Activated naive CD4-positive, alpha-beta T cell (primary cell): ENCODE measurements at places on chromosomes 3 and 15.

DNA sequence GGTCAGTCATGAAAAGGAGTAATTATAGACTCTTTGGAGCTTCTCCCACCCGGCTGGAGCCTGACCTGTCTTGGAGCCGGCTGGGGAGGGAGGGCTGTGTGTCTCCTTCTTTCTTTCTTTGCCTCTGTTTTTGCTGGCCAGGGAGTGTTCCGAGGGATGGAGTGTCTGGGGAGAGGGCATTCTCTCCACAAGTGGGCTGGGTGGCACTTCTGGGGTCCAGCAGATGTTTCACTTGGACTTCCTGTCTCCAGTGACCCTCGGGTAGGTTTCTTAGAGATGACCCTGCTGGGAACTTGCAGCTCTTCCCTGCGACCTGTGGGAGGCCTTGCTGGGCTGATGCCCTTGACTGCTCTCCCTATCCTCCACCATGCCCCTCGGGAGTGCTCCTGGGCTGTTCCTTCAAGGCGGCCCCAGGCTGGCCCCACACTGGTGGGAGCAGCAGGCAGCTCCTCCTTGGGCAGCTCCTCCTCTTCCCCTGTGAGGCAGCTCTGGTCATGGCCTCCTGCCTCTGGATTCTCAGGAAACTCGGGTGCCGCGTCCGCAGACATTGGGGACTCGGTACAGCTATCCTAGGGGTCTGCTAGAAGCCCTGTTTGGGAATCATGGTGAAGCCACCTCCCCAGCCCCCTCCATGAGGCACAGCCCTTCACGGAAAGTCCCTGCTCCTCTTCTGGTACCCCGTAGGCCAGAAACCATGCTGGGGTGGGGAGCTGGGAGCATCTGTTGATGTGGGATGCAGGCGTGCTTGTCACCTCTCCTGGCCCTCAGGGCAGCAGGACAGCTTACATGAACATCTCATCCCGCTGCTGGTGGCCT, 44.9 kb downstream of the APBA2 start:
- DNase-seq, result no peak

DNA sequence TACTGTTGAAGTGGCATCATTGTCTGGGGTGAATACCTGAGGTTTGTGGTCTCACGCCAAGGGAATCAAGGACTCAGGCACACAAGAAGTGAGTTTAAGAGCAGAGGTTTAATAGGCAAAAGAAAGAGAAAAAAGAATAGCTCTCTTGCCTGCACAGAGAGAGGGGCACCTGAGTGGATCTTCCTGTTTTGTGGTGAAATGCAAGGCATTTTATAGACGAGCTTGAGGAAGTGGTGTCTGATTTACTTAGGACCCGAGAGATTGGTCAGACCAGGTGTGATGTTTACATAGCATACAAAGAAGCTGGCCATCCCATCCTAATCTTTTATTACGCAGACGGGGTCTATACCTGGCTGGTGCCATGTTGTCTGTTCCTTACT, 13.2 kb downstream of the CCR5 start:
- no peak for DNase-seq

- DNase-seq, result no peak
Observed at GRCh38 chr3:194089357-194090177, 46.4 kb upstream of the HES1 start.

DNA sequence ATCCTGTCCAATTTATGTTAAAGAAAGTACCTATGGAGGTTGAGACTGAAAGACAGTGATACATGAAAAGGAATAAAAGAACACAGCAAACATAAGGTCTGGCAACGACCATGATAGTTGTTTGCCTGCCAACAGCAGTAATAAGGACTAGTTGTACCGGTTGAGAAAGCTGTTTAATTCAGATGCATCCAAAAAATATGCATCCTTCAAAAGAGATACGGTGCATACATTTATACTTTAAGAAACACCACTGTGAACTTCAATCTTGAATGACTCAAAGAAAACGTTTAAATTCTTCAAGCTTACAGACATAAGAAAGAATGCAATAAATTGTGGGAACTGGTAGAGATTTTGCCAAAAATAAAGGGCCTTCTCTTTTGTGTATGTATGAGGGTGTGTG, 492.1 kb downstream of the NLGN1 start:
- no peak for DNase-seq

DNA sequence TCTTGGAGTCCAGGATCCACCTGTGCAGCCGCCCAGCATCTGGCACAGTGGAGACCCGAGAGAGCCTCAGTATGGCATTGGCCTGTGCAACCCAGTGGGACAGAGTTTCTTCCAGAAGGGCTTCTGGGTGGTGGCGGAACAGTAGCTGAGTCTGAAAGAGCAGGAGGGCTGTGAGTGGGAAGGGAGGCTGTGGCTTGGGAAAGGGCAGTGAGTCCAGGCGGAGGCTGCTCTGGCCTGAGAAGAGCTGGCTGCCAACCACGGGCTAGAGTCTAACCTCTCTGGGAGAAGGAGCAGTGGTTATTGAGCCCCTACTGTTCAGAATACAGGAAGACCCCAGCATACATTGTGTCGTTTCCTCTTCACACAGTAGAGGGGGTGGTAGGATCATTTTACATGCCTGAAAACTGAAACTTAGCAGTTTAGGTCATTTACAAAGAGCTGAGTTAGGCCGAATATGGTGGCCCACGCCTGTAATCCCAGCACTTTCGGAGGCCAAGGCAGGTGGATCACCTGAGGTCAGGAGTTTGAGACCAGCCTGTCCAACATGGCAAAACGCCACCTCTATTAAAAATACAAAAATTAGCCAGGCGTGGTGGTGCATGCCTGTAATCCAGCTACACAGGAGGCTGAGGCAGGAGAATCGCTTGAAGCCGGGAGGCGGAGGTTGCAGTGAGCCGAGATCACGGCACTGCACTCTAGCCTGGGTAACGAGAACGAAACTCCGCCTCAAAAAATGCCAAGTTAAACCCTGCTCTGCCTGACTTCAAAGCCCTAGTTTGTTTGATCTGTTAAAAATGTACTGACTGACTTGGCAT, 3.2 kb downstream of the AEN start:
- DNase-seq, result no peak

GRCh38 chr15:60264566-60264965, 133.2 kb downstream of the ANXA2 start:
- DNase-seq, result no peak

- no peak for DNase-seq
Observed at GRCh38 chr3:53846134-53846850, at the start of the genes CHDH and IL17RB. Gene CHDH, minus strand, starts transcription at chr3:53846419. Its CDS starts 22,411 bp downstream, at chr3:53824008. Gene IL17RB, plus strand, starts transcription at chr3:53846568. Its CDS starts 21 bp downstream, at chr3:53846589.

DNA sequence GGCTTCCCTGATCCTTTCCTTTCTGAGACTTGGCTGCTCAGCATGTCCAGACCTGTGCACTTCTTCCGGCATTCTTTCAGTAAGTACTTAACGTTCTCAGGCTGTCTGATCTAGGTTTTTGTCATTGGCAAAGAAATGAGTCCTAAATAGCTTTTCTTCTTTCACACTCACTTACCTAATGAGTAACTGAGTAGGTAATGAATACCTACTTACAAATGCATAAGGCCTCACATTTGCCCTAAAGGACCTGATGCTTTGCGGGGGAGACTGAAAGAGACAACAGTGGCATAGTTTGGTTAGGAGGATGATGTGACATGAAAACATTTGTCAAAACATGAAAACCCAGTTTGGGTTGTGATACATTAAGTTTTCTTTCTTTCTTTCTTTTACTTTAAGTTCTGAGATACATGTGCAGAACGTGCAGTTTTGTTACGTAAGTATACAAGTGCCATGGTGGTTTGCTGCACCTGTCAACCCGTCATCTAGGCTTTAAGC, 516.7 kb upstream of the CFAP20DC start:
- DNase-seq, result no peak

DNA sequence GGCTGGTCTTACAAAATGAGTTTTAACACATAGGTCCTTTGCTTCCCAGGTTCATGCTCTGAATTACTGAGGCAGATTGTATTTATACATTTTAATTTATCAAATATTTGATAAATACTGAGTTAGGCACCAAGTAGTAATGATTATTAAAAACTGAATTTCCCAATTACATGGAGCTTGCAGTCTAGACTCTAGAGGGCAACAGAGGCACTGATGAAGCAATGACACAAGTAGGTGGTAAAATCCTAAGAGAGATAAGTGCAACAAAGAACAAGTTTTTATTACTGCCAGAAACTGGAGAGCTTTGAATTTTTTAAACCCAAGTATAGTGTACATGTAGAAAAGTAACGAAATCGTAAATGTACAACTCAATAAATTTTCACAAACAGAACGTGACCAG, 406.2 kb upstream of the RARB start:
- no peak for DNase-seq
